CD4-positive, alpha-beta T cell treated with Interleukin-17A for 1 hour (primary cell): ENCODE measurements at places on chromosomes 13 and 19.

DNA sequence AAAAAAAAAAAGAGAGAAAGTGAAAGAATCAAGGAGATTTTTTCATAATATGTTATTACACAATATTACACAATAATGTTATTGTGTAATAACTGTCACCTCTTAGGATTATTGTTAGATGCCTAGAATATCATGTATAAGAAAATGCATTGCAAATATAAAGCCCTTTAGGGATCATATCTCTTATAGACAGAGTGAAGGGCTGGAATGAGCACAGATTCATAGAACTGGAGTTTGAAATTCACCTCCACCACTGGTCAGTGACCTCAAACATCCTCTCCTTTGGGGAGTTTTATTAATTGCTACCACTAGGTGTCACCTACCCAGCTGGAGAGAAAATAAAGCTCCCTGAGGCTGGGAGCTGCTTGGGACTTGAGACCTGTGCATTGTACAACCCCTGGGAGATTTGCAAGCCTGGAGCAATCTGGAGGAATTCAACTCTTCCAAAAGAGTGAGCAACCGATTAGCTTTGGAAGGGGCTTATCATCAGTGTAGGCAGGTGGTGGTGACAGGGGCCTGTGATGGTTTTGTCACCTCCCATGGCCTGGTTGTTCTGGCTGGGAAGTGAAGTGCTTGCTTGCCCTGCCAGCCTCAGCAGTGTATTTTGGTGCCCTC, 30.3 kb upstream of the FRY start:
- DNase-seq = peak; percentile 18

- DNase-seq = peak; percentile 57
Measured at GRCh38 chr13:112066624-112067004, 335 bp upstream of the SOX1 start.

GRCh38 chr19:39405261-39405957, 1.2 kb upstream of the ZFP36 start:
- peak; percentile 43 for DNase-seq

GRCh38 chr19:3006075-3006767, 22.9 kb downstream of the TLE2 start:
- DNase-seq = peak; percentile 29

DNA sequence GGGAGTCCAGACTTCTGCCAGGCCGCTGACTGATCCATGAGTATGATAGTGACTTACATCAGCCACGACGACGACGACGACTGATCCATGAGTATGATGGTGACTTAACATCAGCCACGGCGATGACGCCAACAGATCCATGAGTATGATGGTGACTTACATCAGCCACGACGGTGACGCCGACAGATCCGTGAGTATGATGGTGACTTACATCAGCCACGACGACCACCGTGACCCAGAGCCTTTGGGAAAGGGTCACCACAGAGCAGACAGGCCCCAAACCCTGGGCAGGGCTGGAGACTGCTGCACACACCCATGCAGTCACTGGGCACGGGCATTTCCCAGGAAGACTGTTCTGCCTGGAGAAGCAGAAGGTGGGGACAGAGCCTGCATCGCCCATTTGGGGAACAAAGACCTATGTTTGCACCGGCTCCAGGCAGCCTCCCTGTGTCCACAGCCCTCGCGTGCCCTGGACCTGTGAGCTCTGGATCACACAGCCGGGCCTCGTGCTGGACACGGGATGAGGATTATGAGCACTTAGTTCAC, 130.9 kb upstream of the SPACA7 start:
- no peak for DNase-seq

GRCh38 chr13:108154421-108154858, 60.9 kb downstream of the LIG4 start:
- DNase-seq = no peak

DNA sequence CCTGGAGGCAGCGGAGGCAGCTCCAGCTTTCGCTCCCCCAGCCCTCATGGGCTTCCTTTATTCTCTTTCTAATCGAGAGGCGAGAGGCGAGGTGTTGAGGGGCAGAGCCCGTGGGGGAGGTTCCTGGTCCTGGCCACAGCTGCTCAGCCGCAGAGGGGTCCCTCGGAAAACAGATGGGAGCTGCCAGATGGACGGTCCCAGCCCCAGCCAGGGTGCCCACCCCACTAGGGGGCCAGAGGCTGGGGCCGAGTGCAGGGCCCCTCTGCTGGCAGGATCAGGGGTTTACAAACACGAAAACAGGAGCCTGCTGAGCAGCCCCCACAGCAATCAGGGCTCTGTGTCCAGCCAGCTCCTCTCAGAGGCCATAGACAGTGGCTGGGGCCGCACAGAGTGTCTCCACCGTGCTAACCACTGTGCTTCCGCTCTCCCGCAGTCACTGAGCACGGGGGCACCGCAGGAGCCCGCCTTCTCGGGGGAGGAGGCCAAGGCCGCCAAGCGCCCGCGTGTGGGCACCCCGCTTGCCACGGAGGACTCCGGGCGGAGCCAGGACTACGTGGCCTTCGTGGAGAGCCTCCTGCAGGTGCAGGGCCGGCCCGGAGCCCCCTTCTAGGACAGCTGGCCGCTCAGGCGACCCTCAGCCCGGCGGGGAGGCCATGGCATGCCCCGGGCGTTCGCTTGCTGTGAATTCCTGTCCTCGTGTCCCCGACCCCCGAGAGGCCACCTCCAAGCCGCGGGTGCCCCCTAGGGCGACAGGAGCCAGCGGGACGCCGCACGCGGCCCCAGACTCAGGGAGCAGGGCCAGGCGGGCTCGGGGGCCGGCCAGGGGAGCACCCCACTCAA, 182.2 kb downstream of the KDM4B start:
- DNase-seq = no peak

GRCh38 chr13:80823472-80823871, 482.5 kb upstream of the SPRY2 start:
- DNase-seq = no peak

DNA sequence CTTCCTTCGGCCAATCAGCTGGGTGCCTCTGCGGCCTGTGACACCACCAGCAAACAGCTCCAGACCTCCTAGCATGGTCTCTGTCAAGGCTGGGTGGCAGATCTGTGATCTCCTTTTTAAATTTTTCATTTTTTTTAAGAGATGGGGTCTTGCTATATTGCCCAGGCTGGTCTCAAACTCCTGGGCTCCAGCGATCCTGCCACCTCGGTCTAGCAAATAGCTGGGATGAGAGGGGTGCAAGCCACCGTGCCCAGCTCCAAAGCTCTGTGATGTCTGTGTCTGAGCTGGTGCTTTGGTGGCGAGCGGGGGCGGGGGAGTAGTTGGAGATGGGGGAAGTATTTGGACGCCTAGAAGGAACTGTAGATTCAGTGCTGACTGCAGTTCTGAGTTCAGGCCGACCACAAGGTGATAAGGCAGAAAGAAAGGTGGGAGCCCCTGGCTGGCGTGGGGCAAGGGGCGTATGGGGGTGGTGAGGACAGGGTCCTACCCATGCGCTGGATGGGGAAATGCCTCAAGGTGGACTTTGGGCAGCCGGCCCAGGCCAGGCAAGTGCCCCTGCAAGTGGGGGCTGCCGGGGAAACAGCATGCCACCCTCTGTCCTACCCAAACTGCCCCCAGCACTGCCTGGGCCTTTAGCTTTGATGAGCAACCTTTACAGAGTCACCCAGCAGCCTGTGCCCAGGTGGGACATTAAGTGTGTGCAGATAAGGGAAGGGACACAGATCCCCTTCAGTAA, 5.5 kb downstream of the DPP9 start:
- DNase-seq = no peak

- DNase-seq = no peak
Measured at GRCh38 chr13:36088001-36088400, 43.2 kb downstream of the DCLK1 start.

DNA sequence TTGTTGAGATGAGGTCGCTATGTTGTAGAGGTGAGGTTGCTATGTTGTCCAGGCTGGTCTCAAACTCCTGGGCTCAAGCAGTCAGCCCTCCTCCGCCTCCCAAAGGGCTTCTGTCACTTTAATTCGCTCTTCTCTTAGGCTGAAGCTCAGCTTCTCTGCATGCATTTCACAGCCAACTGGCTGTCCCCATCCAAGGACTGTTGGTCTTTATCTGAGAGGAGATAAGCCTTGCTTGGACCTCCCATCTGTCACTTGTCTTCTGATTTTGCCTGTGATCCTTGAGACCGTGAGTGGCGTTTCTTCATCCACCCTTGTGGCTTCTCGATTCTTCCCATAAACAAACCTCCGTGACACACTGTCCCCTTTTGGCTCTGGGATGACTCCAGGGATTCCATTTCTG, 24.4 kb downstream of the CERS1 start:
- no peak for DNase-seq

GRCh38 chr19:11674067-11674492, 64.7 kb downstream of the ZNF823 start:
- DNase-seq = no peak

DNA sequence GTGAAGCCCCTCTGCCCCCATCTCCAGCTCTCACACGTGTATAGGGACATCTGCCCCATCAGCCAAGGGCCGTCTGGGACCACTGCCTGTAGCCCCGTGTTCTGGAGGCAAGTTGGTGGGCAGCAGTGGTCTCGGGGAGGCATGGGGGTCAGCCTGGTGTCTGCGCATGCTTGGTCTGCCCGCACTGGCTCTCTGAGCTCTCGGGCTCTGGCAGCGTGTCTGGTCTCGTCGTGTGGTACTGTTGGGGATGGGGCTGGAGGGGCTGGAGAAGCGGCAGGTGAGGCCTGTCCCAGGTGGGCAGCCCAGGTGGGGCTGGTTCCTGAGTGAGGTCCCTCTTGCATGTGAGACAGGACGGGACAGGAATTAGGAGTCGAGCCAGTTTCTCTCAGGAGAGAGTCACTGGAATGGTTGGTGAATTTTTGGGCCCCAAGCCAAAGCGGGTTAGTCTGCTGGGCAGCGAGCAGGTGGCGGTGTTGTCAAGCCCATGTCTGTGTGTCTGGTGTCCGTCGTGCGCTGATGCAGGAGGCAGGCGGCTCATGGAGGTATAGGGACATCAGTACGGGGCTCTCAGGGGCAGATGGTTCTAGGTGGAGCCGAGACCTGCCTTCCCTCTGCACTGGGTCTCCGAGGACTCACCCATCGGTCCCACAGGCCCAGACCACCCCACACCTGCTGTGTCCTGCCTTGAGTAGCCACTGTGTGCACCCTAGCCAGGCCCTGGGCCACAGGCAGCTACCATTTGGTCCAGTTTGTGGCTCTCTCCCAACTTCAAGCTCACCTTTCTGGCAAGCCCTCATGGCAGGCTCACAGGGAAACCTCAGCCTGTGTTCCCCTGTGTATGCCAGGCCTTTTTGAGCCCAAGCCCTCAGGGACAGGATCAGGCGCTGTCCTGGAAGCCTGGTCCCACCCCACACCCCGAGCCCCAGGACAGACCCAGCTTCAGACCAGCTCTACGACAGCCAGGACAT, 18.2 kb downstream of the COMP start:
- DNase-seq = no peak

DNA sequence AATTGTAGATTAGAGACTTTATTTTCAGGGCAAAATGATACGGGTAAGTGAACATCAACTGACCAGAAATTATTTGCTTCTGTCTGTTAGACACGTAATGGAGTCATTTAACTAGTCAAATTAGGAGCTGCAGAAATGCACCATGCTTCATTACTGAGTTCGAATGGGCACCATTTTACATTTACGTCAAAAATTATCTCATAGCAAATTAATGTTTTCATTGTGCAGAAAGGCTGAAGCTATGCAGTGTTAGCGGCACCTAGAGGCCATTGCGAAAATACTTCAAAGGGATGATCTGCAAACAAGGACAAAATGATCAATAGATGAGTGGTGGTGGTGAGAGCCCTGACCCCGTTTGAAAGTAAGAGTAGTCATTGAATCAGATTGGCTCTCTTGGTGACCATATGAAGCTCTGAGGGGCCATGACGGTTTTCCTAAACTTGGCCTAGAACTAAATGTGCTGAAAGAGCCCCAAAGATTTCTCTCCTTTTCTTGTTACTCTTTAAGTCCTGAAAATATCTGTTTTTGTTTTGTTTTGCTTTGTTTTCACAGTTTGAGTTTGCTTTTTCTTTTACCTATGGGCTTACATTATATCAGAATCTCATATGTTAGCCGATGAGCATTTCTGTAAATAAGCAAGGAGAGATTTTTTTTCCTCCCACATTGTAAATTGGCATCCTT, 277.9 kb downstream of the ZNF536 start:
- peak; percentile 18 for DNase-seq

- DNase-seq = no peak
Measured at GRCh38 chr19:55959996-55960675, 12.5 kb downstream of the NLRP8 start.

DNA sequence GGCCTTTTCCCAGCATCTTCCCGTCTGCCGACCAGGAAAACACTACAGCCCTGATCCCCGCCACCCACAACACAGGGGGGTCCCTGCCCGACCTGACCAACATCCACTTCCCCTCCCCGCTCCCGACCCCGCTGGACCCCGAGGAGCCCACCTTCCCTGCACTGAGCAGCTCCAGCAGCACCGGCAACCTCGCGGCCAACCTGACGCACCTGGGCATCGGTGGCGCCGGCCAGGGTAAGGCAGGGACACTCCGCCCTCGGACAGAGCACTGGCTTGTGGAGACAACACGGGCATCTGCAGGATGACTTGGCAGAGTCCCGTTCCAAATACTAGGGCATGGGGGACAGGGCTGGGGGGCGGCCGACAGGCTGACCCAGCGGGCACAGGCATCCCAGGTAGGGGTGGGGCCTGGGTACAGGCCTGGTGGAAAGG, 31.1 kb downstream of the COMP start:
- DNase-seq = no peak

- DNase-seq = peak; percentile 90
Measured at GRCh38 chr19:43555185-43555770, 20.0 kb downstream of the XRCC1 start.

- DNase-seq = no peak
Measured at GRCh38 chr19:2170219-2170618, 6.5 kb downstream of the DOT1L start.

DNA sequence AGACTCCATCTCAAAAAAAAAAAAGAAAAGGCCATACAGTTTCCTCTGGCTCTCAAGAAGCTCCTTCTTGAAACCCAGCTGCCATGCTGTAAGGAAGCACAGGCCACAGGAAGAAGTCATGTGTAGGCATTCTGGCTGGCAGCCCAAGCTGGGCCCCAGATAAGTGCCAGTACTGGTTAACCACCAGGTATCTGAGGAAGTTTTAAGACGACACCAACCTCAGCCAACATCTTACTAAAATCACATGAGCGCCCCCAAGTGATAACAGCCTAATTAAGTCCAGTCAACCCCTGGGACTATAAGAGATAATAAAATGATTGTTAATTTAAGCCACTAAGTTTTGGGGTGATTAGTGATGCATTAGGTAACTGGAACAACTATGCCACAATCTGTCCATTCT, 27.4 kb upstream of the AKT2 start:
- no peak for DNase-seq

DNA sequence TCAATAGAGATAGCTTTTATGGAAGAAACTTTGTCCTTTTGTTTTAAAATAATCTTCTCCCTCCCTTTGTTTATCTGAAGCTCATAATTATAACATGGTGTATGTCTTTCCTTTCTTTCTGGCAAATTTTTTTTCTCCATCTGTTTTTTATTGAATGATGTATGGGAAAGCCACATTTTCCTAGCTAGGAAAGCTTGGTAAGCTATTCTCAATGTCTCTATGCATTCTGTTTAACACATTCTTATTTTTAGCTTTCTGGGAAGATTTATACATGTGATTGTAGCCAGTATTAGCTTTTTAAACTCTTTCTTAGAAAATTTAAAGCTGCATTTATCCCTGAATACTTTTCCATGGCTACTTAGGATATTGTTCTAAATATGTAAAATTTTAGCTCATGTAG, 124.9 kb upstream of the CSNK1A1L start:
- DNase-seq = no peak

- DNase-seq = no peak
Measured at GRCh38 chr13:35909091-35909490, 222.1 kb downstream of the DCLK1 start.
